8988T (cell line): ENCODE measurements at places on chromosomes 1 and 21.

- no peak for DNase-seq
Measured at GRCh38 chr1:85343612-85344255, 67.3 kb upstream of the BCL10 start.

DNA sequence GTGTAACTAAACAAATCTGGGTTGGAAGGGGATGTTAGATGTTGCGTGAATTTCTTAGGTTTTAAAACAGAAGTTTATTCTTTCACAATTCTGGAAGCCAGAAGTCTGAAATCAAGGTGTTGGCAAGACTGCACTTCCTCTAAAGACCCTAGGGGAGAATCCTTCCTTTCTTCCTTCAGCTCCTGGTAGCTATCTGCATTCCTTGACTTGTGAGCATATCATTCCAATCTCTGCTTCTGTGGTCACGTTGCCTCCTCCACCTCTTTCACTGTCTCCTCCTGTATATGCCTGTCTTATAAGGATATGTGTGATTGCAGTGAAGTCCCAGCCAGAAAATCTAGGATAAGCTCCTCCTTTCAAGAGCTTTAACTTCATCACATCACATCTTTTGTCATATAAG, 7.7 kb downstream of the CHRM3 start:
- DNase-seq = no peak

DNA sequence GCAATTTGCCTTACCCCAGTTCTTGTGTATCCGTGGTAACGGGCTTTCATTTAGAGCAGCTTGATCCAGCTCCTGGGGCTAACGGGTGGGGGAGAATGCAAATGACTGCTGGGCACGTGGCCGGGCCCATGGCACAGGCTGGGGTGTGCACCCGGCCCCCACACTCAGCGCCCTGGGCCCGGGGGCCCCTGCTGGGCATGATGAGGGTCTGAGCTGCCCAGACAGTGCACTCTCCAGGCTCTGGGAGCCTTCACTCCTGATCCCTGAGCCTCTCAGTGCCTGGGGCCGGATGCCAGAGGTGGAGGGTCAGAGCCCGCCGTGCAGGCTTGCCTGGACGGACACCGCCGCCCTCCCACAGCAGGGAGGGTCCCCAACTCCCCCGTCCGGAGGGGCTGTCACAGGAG, 20.1 kb upstream of the PEX10 start:
- DNase-seq = no peak

- no peak for DNase-seq
Measured at GRCh38 chr1:1862905-1863547, 27.9 kb downstream of the GNB1 start.

- DNase-seq = no peak
Measured at GRCh38 chr1:114135786-114136185, 17.9 kb downstream of the SYT6 start.

- DNase-seq = no peak
Measured at GRCh38 chr21:45764792-45765191, 121.3 kb downstream of the PCBP3 start.
